Fibroblast of skin of left biceps (primary cell): ENCODE measurements at places on chromosomes 2 and 18.

- no peak for DNase-seq
These were observed 48.1 kb downstream of the MYOM1 start for GRCh38 chr18:3171631-3172030.

DNA sequence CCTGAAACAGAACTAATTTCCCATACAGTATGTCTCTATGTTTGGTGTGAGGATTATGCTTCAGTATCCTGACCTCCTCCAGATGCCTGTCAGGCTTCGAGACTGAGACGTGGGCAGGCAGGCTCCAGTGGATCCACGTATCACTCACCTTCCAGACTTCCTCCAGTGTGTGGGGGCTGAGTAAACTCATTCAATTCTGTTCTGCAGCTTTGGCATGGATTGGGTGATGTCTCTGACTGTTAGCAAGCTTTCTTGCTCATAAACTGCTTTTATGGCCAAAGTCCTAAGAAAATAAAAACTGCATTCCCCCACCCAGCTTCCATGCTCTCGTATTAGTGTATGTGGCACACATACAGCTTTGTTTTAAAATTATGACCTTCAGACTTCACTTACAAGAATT, 53.6 kb downstream of the CCDC93 start:
- no peak for DNase-seq

DNA sequence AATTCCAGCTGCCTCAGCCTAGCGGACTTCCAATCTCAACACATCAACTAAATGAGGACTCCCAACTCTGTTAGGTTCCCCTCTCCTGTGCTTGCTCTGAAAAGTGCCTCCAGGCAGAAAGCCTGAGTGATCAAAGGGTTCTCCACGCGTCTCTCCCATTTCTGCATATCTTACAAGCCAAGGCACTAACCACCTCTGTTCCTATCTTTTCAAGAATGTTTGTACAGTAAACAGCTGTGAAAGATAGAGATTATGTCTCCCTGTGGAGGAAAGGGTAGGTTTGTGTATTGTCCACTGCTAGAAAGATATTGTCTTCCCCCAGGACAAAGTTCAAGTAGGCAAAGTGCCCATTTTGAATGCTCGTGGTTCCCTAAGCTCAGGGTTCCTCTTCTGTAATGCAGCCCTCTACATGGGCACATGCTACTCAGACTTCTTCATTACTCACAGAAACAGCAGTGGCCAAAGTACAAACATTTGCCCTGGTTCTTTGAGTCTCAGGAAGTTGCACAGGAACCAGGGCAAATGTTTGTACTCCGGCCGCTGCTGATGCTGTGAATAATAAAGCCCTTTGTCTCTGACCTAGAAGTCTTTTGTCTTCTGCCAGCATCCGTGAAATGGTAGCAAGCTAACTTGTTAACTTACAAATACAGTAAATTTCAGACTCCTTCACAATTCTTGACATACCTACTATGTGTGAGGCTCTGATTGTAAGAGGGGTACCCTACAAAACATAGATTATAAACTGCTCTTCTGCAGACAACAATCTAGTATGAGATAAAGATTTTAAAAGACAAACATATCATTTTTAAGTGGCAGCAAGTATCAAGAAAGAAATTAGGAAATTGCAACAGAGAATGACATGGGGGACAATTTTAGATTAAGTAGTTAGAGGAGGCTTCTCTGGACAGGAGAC, 44.5 kb downstream of the PKDCC start:
- no peak for DNase-seq

DNA sequence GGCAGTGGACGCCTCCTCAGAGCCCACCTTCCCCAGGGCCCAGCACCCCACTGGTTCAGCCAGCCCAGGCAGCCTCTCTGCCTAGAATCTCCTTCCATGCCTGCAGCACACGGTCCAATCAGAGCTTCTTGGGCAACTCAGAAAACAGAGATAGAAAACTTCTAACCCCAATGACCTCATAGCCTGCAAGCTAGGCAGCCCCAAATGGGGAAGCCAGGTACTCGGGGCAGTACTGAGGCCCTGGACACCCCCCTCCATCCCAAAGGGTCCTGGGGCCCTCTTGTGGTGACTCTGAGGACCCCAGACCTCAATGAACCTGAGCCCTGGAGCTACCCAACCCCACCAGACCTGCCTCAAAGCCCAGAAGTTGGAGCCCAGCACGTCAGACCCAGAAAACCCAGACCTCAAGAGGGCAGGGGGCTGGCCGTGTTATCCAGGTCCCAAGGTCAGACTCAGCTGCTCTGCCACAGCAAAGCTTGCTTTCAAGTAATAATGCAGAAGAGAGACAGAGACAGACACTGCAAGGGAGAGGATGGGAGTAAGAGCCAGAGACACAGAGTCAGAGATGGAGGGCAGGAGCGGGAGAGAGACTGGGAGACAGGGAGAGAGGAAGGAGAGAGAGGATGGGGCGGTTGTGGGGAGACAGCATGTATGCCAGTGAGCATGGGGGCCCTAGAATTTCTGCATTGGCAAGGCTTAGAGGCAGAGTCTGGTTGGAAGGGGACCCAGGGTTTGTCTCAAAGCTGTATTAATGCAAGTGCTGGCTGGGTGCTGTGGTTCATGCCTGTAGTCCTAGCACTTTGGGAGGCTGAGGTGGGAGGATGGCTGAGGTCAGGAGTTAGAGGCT, 28.2 kb downstream of the SERTAD2 start:
- DNase-seq: no peak

DNA sequence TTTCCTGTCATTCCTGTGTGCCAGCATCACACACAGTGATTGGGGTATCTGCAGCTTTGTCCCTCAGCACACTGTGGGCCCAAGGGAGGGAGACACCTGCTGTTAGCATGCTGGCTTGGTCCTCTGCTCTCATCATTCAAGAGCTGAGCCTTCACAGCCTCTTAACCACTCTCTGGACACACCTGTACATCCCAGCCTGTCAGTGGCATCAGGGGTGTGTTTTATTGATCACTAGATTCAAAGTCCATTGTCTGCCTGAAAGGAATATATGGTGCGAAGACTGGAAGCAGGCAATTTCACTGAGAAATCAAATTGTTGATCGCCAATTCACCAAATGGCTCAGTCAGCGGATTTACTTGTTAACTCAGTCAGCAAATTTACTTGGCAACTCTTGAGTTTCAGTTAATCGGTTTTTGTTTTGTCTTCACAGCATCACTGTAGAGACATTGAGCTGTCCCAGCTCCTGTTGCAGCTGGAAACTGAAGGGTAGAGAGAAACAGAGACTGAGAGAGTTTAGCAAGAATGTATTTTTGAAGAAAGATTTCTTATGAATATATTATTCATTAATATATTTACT, 56.3 kb upstream of the TMEM200C start:
- no peak for DNase-seq

GRCh38 chr18:59900222-59901128, 679 bp downstream of the PMAIP1 start:
- no peak for DNase-seq

- no peak for DNase-seq
These were observed 1.4 kb upstream of the MBD1 start for GRCh38 chr18:50282521-50283335.

DNA sequence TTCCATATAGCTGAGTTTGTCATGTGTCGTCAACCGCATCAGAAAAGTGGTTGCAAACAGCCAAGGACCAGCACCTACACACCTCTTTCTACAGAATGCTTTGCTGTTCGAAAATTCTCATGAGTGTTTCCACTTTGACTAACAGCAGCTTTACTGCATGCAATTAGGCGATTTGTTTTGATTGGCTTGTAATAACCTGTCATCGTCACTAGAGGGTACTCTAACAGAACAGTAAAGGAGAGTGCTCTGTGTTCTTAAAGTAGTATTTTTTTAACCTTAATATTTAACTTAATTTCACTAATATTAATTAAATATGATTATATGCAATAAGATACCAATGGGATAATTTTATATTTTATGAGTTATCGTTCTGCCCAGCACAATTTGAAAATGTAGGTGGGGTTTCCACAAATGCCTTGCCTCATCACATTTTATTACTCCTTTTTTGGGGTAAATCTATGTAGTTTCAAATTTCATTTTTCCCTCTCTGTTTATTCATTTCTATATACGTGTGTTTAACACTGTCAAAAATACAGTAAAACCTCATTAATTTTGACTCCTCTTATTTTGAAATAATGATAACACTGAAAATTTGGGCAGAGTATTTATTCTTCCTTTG, 502.2 kb downstream of the NRXN1 start:
- DNase-seq: peak; percentile 21

DNA sequence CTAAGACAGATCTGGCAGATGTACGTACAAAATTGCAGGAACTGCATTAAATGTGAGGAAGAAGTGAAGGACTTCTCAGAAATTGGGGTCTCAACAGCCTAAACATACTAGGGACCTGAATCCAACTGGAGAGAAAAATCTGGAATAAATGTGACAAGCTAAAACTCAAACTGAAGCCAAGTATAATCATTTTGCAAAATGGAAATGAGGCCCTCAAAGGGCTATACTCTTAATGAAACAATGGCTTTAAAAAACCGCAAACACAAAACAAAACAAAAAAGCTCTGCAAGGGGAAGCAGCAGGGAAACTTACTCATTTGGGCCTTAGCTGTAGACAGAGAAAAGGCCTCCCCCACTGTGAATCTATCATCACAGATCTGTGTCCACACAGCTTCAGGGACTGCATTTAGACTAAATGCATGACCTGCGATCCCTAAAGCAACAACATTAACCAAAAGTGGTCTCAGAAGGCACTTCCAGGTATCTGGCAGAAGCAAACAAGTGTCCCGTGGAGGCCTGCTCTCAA, 63.2 kb downstream of the CCBE1 start:
- DNase-seq: no peak

DNA sequence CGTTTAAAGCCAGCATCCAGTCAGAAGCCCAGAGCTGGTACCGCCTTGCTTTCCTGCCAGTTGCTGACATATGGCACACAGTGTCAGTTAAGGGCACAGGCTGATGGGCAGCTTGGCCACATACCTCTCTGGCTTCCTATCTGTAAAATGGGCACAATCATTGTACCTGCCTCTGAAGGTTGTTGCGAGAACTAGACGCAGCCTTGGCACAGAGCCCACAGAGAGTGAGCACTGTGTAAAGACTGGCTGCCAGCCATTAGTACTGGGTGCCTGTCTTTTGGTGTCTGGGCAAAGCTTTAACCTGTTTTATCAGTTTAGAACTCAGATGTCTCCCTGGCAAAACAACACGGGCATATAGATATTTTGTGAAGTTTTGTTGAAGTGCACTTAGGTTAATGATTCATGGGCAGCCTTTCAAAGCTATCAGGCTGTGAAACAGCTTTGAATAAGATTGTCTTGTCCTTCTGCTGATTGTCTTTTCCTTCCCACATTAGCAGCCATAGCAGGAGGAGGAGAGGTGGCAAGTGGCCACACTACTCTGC, 269.5 kb downstream of the NEDD4L start:
- DNase-seq: no peak

DNA sequence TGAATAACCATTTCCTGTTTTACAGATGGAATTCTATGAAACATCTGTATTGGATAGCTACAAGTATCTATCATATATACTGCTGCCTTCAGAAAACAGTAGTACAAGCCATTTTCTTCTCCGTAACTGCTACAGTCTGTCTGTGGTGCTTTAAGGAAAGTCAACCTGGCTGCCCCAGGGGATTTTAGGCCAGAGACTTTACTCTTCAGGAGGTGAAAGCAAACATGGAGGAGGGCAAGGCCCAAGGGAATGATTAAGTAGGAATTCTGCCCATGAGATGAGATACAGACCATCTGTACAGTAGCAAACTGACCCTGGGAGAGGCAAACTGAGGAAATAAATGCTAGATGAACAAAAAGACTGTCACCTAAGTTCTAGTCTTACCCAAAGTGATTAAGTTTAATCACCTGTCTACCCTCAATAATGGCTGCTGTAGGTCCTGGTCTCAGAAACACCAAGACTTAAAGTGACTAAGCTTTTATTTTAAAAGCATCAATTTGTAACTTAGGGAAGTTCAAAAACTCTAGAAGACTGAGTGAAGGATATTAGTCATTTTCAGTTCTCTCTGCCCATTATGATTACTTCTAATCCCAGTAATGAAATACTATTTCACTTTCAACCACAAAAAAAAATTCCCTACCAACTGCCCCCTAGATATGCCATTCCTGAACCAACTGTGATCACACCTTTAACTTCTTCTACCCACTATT, 14.8 kb downstream of the MBD2 start:
- DNase-seq: no peak

- no peak for DNase-seq
These were observed 60.2 kb upstream of the SPP2 start for GRCh38 chr2:233990261-233990798.

GRCh38 chr2:8300905-8301304, 381.0 kb upstream of the ID2 start:
- no peak for DNase-seq

DNA sequence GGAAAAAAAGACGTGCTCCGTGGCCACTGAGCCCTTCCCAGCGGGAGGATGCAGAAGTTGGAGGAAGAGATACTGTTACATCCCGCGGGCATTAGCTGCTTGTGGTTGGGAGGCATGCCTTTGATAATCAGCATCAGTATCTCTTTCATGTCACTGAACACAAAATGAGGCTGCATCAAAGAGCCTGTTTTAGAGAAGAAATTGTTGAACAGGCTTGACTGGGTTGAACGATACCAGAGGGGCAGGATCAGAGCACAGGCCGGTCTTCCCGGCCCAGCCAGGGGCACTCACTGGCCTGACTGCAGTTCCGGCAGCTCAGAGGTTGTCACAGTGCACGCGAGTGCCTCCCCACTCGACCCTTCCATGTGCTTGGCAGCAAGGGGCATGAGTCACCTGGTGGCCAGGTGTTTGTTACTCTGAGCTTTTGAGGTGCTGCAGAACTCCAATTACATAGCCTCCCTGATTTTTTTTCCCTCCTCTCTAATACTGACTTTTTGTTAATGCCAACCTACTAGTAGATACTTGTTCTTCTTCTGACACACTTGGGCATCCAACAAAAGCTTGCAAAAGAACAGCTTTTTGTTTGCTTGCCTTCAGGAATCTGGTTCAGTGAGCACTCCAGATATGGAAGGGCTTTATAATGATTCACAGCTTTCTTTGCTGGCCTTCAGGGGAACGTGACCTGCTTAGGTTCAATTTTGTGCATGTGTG, 121.6 kb downstream of the VAPA start:
- no peak for DNase-seq

DNA sequence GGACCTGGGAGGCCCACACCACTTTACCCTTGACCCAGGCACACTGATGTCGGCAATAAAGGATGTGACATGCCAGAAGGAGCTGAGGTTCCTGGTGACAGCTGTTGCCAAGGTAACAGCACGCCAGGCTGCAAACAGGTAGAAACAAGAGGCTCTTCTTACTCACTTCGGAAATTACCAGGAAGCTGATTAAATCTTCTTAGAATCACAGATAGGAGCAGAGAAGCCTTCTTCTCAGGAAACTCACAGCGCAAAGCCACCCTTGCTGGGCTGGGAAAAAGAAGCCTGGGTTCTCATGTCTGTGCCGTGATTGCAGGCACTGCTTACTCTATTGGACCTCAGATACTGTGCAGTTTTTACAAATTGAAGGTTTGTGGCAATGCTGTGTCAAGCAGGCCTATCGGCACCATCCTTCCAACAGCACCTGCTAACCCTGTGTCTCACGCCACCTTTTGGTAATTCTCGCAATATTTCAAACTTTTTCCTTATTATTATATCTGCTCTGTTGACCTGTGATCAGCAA, 61.0 kb upstream of the TAF1B start:
- DNase-seq: no peak
